NCI-H446 treated with DMSO at 0.1 percent for 48 hours (cell line): ENCODE measurements at places on chromosomes 13 and 19.
A peak's percentile ranks its signal among the peaks of the same experiment; 100 is the strongest.

- DNase-seq: no peak
Observed at GRCh38 chr13:77866971-77867370, 51.7 kb downstream of the EDNRB start.

GRCh38 chr19:31144075-31144870 lies 205.0 kb downstream of the TSHZ3 start:
- DNase-seq: no peak

DNA sequence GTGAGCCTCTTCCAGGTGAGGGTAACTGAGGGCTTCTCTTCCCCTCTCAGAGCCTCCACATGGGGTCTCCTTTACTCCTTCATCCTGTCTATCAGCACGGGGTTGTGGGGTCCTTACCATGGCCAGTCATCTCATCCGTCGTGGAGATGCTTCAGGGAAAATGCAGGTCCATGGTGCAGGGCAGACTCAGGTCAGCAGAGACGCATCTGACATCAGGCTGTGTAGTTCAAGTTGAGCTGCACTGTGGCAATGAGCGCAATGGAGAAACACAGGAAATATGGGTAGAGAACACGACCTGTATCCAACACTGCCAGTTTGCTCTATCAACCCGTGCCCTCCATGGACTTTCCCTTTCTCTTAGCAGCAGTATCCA lies 13.9 kb downstream of the LILRA5 start:
- no peak for DNase-seq

GRCh38 chr13:100815476-100816046 lies 141.0 kb upstream of the TMTC4 start:
- no peak for DNase-seq

GRCh38 chr19:7959211-7959610 lies 15.7 kb upstream of the TIMM44 start:
- no peak for DNase-seq

DNA sequence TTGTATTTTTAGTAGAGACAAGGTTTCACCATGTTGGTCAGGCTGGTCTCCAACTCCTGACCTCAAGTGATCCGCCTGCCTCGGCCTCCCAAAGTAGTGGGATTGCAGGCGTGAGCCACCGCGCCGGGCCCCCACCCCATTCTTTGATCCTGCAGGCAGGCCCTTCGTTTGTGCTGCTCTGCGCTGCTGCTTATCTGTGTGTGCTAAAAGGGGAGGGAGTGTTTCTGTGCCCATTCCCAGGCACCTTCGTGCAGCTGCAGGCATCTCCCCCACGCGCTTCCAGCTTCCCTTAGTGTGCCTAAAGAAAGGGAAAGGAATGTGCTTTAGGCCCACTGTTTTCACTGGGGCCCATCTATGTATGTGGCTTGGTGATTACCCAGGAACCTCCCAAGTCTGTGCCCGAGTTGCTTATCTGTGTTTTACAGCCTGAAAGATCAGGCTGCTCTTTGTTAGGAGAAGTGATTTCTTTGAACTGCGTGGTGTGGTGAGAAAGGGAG lies 27.2 kb downstream of the EPN1 start:
- DNase-seq: no peak

GRCh38 chr13:91318886-91319285 lies 28.6 kb upstream of the MIR17HG start:
- DNase-seq: no peak

DNA sequence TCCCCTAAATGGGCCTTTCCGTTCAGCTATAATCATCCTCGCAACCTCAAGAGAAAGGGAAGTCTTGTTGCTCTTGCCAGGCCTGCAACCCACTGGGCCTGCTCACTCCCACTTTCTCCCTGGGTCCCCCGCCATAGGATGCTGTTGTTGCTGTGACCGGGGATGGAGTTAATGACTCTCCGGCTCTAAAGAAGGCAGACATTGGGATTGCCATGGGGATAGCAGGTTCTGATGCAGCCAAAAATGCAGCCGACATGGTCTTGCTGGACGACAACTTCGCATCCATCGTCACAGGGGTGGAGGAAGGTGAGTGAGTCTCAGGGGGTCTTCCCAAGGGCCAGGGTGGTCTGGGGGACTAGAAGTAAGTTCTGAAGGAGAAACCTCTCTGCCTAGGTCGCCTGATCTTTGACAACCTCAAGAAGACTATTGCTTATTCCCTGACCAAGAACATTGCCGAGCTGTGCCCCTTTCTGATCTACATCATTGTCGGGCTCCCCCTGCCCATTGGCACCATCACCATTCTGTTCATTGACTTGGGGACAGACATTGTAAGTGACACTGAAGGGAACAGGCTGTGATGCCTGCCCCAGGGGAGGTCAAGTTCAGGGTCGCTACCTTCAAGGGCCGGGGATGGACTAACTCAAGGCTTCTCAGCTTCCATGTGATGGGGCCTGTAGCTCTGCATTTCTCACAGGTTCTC lies 26.8 kb downstream of the ATP12A start:
- DNase-seq: no peak

DNA sequence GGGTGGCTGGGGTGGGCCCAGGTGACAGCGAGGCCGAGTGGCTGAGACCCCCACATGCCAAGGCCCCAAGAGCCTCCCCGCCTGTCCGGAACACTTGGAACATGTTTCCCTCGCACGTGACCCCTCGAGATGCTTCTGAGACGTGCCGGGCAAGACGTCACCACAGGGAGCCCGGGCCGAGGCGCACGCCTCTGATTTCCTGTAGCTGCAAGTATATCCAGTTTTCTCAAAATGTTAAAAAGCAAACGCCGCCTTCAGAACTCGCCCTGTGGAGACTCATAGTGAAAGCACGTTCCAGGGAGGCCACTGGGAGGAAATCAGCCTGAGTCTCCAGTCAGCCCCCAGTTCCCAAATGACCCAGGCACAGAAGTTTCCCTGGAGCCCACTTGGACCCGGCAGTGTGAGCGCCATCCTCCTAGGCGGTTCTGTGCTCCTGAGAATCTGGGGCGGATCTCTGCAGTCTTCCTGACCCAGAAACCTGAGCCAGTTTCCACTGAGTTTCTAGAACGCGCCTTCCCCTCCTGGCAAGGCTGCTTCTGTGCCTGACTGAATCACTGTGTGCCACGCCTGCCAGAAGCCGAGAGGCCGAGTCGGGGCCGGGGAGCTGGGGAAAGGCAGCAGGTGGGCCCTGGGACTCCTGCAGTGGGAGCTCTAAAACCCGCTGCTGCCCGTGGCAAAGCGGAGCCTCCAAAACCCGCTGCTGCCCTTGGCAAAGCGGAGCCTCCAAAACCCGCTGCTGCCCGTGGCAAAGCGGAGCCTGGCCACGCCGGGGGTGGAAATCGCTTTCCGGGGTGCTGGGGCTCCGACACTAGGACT lies 179.3 kb downstream of the KDM4B start:
- no peak for DNase-seq

GRCh38 chr13:94351292-94351990 lies 128.0 kb downstream of the DCT start:
- DNase-seq: no peak

DNA sequence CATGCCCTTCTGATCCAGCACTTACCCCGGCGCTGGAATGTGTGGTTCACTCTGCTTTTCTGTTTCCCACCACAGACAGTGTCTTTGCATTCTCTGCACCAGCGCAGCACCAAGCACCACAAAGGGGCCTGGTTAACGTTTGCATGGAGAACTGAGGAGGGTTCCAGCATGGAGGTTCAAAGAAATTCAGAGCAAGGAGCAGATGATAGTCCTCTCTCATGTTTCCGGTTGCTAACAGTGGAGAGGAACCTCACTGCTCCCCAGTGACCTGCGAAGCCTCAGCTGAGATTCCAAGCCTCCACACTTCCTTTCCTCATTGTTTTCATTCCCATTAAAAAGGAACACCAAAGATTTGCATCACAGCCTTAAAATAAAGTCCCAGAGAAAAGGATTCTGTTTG lies 99.7 kb downstream of the STARD13 start:
- DNase-seq: no peak

DNA sequence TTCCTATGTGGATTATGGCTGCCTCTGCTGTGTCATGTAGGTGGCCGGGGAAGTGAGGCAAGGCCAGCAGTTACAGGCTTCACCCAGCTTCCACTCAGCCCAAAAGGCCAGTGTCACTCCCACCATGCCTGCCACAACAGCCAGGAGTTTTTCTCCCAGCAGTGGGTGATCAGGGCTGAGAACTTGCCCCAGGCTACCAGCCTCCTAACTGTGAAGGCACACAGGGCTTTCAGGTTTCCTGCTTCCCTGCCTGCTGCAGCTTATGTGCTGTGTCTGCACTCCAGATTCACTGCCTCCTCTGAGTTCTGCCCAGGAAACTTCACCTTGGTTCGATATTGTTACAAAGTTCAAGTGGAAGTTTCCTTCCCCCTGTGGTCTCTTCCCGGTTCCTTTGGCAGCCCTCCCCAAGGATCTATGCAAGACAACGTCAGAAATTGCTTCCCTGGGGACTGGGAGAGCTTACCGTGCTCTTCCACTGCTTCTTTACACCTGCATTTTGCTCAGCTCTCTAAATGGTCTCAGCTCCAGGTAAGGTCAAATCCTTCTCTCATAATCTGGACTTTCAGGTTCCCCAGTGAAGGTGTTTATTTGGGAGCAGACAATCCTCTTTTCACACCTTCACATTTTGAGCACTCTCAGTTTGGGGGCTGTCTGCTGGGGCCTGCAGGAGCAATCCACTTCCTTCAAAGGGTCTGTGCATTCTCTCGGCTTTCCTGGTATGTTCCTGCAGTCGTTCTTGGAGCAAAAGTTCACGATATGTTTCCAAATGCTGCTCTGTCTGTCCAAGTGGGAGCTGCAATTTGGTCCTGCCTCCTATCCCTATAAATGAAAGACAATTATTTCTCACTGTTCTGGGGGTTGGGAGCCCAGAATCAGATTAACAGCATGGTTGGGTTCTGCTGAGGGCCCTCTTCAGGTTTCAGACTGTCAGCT lies 1730.1 kb upstream of the PRR20A start:
- DNase-seq: no peak

GRCh38 chr13:29161676-29162075 lies 341.5 kb downstream of the MTUS2 start:
- DNase-seq: no peak

DNA sequence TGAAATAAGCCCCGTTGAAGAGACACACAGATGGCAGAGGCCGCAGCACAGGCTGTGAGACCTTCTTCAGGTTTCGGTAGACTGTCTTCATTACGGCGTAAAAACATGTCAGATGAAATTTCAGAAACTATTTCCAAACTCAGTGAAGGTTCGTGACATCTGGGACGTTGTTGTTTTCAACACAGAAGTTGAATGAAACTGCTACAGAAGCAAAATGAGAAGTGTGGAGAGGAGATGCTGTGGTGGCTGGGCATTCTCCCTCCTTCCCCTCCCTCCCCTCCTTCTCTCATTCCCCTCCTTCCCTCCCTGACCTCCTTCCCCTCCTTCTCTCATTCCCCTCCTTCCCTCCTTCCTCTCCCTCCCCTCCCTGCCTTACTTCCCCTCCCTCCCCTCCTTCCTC lies 113.6 kb downstream of the ATP11A start:
- DNase-seq: no peak

DNA sequence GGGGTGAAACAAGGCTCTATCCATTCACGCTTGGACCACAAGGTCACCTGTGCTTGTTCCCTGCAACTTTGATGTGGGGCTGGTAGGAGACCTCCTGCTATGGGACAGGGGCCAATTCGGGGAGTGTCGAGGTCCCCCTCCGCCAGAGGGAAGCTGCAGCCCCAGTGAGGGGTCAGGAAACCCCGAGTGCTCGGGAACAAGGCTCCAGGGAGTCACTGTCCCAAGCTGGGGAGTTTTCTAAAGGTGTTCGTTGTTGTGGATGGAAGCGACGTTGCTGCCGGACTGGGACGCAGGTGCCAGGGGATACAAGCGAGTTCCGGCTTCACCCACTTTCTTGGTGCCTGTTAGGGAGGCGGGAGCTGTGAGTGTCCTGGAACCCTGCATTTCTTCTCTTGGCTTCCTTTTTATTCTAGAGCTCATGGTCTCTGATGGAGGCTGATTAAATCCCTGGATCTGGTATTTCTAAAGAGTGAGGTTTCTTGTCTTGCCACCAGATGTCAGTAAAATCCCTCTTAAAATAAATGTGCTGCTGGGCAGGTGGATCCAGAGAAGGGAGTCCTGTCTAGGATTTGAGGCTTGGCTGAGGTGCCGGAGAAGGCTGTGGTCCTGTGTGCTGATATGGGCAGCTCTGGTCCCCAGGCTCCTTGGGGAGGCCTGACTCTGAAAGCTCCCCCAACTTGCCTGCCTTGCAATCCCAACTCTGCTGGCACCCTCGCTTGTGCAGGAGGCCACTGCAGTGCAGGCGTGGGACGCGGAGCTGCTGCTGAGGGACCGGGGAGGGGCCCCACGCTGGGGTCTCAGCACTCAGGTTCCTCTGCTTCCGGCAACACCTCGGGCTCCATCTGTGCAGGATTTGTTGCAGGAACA lies 153.9 kb downstream of the TEX29 start:
- DNase-seq: no peak

DNA sequence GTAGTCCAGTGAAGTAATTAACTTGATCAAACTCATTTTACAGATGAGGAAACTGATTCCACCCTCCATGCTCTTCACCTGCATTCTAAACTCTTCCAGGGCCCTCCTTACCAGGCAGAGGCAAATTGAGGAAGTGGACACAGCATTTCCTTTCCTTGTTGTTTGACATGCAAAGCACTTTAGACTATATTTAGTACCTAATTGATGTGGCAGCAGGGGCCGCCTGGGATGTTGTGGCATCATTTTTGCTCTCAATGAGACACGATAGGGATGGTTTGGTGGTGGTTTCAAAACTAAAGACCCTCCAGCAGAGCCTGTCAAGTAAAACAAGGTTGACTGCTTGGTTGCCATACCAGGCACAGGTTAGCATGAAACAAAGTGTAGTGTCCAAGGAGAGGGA lies 7.9 kb downstream of the SIPA1L3 start:
- no peak for DNase-seq

DNA sequence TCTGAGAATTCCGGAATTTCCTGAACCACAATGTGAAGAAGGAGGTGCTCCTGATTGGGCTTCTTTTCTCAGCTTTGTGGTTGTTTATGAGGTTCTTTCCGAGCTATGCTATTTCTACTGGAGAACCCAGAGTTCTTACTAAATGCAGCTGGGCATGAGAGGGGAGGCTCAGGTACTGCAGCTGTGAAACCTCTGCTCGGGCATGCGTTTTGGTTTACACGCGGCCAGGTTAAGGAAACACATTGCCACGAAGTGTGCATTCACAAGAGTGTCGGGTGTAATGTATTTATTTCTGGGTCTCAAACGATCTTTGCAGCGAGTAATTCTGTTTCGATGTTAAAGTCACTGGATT lies 661 bp upstream of the MIR17HG start:
- DNase-seq: no peak

GRCh38 chr19:12244370-12244769 lies 50.3 kb downstream of the ZNF44 start:
- DNase-seq: no peak

- no peak for DNase-seq
Observed at GRCh38 chr13:90760639-90761038, 586.8 kb upstream of the MIR17HG start.

- no peak for DNase-seq
Observed at GRCh38 chr19:3405261-3405653, 38.9 kb downstream of the NFIC start.

- DNase-seq: no peak
Observed at GRCh38 chr13:23656637-23657371, 86.6 kb downstream of the TNFRSF19 start.

GRCh38 chr13:43134868-43135267 lies 111.5 kb downstream of the DNAJC15 start:
- DNase-seq: peak; percentile 18
